Stimulated activated CD4-positive, alpha-beta T cell treated with anti-CD3 and anti-CD28 coated beads, Interleukin-1b, Interleukin-23, amount 100 ng/mL, for 48 hours (primary cell): ENCODE measurements at places on chromosomes 12 and 14.

DNA sequence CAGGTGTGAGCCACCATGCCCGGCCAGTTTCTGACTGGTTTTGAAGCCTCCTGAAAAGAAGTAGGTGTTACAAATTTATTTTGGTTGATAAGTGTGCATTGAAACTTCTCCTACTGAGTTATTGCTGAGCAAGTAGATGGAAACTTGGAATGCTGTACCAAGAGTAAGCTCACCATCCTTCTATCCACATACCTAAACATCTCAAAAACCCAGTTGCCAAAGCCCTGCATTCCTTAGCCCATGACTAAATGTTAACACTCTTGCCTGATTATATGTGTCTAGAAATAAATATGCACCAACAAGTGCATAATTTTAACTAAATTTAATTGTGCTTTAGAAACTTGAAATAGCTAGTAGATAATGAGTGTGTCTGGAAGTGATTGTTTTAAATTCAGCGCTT lies 357.8 kb downstream of the DUSP6 start:
- no peak for DNase-seq

DNA sequence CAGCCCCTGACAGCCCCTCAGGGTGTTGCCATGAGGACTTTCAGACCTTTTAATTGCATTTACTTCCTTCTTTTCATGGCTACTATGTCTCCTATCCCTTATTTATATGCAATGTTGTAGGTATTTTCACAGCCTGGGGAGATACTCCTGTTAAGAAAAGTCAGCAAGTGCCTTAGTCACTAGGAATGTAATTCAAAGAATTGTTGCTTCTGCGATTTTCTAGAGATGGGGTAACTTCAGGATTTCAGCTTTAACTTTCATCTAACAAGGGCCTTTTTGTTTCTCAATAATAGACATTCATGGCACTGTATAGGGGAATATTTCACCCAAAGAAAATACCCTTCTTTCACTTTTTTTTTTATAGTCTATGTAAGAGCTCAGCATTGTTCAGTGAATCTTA lies 533.3 kb upstream of the MIS18BP1 start:
- DNase-seq: no peak

- DNase-seq: no peak
Measured at GRCh38 chr12:92365333-92365732, 219.7 kb upstream of the BTG1 start.

DNA sequence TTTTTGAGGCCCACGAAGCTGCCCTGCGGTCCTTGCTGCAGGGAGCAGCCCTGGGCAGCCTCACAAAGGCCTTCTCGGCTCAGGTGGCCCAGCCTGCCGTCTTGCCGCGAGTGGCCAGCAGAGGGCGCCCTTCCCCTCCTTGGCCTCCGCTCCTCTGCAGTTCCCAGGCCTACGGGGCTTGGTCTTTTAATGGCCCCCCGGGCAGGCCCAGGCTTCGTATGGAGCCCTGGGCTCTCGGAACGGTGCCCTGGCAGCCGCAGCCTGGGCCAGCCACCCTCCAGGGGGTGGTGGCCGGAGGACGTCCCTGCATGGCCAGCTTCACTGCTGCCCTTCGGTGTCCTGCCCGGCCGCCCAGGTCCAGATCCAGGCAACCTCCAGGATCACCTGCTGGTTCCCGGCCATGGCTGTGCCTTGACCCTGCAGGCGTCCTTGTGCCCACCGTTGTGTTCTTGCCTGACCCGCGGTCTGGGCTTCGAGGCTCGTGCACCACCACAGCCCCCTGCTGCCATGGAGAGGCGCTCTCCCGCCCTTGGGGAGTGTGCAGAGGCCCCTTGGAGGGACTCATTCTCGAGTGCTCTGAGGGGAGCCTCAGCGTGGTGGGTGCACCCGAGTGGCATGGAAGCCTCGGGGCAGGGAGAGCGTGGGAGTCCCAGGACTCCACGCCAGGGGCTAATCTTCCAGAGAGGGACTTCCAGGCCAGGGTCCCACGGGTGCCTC lies 9.4 kb downstream of the ASPG start:
- DNase-seq: peak; percentile 74

DNA sequence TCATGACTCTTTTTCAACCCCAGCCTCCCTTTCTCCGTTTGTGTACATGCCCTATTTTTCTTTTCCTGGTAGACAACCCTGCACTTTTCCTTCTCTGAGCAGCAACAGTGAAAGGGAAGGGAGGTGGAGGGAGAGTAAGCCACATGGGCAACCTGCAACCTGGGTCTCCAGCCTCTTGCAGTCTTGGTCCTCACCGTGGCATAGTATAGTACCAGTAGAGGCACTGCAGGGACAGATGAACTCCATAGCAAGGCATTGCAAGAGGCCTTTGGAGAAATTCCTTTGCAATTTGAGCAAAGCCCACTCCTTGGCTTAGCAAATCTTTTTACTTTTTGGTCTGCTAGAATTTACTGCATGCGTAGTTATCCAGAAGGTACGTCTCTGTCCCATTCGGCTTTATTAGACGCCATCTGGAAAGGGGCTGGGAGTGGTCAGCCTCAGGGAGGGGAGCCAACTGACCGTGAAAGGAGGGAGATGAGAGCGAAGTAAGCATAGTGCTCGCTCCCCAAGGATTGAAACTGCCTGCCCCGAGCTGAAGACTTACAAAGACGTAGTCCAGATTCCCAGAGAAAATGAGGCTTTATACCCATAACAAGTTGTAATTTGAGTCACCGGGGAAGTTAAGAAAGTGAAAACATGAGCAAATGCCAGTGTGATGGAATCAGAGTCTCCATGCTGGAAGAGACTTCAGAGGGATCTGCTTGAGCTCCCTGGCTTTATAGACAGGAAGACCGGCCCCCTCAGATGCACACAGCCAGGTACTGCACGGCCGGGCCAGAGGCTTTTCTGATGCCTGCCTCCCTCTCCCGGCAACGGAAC lies 332.0 kb downstream of the CACNA1C start:
- no peak for DNase-seq

- no peak for DNase-seq
Measured at GRCh38 chr12:2856051-2856450, 788 bp downstream of the TEX52 start.

- no peak for DNase-seq
Measured at GRCh38 chr14:22976620-22977433, 5.5 kb downstream of the AJUBA start.

GRCh38 chr12:88496891-88497371 lies 83.3 kb downstream of the KITLG start:
- DNase-seq: no peak

- DNase-seq: peak; percentile 25
Measured at GRCh38 chr12:132955094-132956010, 754 bp downstream of the ZNF605 start.

DNA sequence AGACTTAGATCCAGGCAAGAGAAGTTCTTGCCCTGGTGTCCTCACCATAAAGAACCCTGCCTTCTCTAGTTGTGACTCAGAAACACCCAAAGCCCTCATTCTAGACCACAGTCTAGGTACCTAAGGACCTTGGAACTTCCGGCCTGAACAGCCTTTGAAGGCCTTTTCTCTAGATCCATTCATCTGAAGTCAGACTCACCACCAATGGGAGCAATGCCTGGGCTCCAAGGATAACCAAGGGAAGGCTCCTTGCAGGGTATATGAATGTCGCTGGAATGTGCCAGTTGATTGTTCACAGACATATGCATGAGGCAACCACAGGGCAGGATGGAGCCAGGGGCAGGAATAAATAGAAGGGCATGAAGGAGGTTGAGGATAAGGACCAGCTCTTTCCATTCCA lies 86.3 kb downstream of the PLCZ1 start:
- no peak for DNase-seq

- DNase-seq: no peak
Measured at GRCh38 chr14:94306047-94306978, 13.2 kb upstream of the SERPINA10 start.

- no peak for DNase-seq
Measured at GRCh38 chr12:65646127-65646643, 178.1 kb upstream of the HMGA2 start.

DNA sequence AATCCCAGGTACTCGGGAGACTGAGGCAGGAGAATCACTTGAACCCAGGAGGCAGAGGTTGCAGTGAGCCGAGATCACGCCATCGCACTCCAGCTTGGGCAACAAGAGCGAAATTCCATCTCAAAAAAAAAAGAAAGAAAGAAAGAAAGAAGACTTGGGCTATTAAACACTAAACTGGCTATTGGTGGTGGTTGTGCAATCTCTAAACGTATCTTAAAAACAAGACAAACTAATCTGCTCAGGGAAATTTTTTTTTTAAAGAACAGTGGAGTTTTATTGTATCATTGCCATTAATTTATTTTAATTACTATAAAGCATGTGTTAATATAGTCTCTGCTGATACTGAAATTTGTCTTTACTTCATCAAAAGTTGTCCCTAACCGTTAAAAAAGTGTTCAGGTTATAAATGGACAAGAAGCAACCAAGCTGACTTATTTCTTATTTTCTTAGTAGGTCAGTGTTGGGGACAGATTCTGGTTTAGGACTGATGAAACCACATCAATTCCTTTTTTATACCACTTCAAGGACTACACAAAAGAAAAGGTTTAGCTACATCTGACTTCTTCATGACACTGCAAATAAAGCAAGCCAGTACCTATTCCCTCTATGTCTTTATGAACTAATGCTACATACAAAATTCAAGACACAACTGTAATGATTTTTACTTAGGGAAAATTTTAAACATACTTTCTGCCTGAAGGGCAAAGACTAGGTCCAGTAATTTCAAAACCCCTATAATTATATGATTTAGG lies 68.7 kb upstream of the KRAS start:
- DNase-seq: no peak

- no peak for DNase-seq
Measured at GRCh38 chr12:82757059-82757458, 70.4 kb downstream of the TMTC2 start.

DNA sequence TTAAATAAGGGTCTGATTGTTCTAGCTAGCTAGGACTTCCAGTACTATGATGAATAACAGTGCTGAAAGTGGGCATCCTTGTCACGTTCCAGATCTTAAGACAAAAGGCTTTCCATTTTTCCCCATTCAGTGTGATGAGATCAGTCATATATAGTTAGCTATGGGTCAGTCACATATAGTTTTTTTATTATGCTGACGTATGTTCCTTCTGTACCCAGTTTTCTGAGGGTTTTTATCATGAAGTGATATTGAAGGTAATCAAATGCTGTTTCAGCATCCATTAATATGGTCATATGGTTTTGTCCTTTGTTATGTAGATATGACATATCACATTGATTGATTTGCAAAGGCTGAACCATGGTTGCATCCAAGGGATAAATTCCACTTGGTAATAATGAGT lies 800.1 kb upstream of the FBXO33 start:
- DNase-seq: no peak

GRCh38 chr12:89665556-89665955 lies 43.1 kb downstream of the ATP2B1 start:
- no peak for DNase-seq

DNA sequence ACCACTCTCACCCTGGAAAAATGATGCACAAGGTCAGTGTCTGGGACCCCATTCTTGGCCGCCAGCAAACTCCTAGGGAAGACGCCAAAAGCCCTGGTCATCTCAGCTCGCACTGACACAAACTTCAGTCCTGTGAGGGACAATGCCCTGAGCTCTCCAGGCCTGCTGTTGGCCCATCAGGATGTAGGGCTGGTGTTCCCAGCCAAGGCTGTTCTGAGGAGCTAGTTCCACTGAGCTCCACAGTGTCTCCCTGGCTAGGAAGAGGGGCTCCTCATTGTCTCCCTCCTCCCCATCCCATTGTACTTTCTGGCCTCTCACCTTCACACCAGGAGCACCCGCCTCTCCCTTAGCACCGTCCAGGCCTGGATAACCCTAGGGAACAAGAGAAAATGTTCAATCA lies 10.8 kb downstream of the COL2A1 start:
- no peak for DNase-seq

GRCh38 chr14:106210650-106211049 lies 684.3 kb downstream of the TMEM121 start:
- DNase-seq: peak; percentile 38

DNA sequence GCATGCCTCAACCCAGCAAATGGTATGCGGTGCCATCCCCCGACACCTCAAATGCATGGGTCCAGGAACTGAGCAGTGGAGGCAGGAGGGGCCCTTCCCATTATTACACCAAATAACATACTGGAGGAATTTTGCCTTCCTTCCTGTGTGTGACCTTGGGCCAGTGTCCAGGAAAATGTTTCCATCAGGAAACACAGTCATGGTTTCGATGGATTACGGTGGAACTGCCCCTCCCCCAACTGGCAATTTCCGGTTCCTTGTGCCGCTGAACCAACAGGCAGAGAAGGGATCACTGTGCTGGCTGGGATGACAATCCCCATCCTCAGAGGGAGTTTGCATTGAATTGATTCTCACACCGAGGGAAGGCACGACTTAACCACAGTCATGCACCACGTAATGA lies 9.1 kb upstream of the CDC42BPB start:
- DNase-seq: no peak

DNA sequence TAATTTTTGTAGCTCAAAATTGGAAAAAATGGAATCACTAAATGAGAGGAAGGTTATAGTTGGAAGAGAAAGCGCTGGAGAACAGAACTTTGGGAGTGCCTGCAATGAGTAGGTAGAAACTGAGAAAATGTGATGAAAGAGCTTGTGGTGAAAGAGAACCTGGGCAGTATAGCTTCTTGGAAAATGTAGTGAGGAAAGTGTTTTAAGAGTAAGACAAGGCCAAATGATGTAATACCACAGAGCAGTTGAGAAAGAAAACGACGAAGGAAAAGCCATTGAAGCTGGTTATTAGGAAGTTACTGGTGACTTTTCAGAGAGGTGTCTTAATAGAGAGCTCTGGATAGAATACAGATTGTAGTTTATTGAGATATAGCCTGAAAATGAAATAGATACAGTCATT lies 255.3 kb downstream of the AEBP2 start:
- no peak for DNase-seq
